CD4-positive, CD25-positive, alpha-beta regulatory T cell (primary cell): ENCODE measurements at places on chromosomes 5 and 9. TPM values are rescaled to one million over a fixed set of nuclear protein-coding genes. Genes with fewer than 3 reads are reported as not detected.
A peak's percentile ranks its signal among the peaks of the same experiment; 100 is the strongest.

DNA sequence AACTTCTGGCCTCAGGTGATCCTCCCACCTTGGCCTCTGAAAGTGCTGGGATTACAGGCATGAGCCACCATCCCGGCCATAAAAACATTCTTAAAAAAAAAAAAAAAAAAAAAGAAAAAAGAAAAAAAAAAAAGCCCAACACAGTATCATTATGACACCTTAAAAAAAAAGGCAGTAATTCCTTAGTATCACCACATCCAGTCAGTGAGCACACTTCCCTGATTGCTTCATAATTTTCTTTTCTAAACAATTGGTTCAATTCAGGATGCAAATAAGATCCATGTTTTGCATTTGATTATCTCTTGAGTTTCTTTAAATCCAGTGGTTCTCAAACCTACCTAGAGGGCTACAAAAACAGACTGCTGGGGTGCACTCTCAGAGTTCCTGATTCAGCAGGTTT, 182.5 kb downstream of the CDK5RAP2 start:
- peaks cover 86% of the 10 kb centered on the region for H3K36me3 ChIP-seq
- no peak overlapping the region for H3K4me3 ChIP-seq
- no peak for DNase-seq
- H3K27me3 ChIP-seq: no peaks in the 10 kb centered on the region

BTNL8 gene
- not detected for polyA plus RNA-seq

ZSWIM6 gene
- 0.59 TPM for polyA plus RNA-seq

SLC6A3 gene
- polyA plus RNA-seq: not detected

DNA sequence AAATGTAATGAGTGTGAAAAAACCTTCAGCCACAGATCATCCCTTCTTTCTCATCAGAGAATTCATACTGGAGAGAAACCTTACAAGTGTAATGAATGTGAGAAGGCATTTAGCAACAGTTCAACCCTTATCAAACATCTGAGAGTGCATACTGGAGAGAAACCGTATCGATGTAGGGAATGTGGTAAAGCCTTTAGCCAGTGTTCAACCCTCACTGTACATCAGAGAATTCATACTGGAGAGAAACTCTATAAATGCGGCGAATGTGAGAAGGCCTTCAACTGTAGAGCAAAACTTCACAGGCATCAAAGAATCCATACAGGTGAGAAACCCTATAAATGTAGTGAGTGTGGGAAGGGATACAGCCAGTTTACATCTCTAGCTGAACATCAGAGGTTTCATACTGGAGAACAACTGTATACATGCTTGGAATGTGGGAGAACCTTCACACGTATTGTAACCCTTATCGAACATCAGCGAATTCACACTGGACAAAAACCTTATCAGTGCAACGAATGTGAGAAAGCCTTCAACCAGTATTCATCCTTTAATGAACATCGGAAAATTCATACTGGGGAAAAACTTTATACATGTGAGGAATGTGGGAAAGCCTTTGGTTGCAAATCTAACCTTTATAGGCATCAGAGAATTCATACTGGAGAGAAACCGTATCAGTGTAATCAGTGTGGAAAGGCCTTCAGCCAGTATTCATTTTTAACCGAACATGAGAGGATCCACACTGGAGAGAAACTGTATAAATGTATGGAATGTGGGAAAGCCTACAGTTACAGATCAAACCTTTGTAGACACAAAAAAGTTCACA, 19.2 kb downstream of the ZNF354C start:
- no peak overlapping the region for H3K4me3 ChIP-seq
- no peaks in the 10 kb centered on the region for H3K4me1 ChIP-seq
- no peaks in the 10 kb centered on the region for H3K27me3 ChIP-seq
- DNase-seq: no peak
- H3K36me3 ChIP-seq: peaks cover 46% of the 10 kb centered on the region

DNA sequence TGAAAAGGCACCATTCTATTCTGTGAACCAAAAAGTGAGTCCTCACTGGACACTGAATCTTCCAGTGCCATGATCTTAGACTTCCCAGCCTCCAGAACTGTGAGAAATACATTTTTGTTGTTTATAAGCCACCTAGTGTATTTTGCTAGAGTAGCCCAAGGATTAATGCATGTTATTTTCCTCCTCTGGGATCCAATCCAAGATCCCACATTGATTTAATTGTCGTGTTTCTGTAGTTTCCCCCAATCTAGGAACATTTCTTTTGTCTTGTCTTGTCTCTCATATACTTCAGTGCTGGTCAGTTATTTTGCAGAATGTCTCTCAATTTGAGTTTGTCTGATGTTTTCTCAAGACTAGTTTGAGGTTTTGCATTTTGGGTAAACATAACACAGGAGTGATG, 36.4 kb downstream of the GDNF start:
- no peaks in the 10 kb centered on the region for H3K4me1 ChIP-seq
- H3K36me3 ChIP-seq: no peaks in the 10 kb centered on the region
- no peak overlapping the region for H3K4me3 ChIP-seq
- DNase-seq: no peak
- H3K27me3 ChIP-seq: peaks cover 2% of the 10 kb centered on the region

DNA sequence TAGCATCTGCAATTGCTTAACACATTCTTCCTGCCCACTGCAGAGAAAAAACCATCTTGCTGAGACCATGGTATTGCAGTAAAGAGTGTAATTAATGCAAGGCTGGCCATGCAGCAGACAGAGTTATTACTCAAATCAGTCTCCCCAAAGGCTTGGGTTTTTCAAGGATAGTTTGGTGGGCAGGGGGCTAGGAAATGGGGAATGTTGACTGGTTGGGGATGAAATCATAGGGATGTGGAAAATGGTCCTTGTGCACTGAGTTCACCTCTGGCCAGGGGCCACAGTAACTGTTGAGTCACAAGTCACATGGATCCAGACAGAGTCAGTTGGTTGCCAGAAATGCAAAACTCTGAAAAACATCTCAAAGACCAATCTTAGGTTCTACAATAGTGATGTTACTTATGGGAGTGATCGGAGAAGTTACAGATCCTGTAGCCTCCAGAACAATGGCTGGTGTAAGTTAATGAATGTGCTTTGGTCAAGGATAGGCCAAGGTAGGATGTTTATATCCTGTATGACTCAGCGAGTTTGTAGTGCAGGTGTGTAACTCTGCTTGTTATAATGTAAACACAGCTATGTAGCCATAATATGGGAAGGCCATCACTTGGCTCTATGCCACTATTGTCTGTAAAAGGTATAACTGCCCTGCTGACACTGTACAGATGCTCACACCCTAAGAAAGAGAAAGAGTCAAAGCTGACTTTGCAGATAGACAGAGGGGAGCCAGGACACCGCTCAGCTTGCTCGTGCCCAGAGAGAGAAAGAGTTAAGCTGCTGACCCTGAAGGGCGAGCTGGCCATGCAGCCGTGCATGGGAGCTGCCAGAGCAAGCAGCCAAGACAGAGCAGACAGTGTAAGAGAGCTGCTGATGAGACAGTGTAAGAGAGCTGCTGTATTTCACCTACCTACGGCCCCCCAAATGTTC, 27.2 kb downstream of the C9orf152 start:
- peak; percentile 28 for DNase-seq
- no peaks in the 10 kb centered on the region for H3K4me1 ChIP-seq
- no peaks in the 10 kb centered on the region for H3K27me3 ChIP-seq
- H3K27ac ChIP-seq: no peak overlapping the region
- no peaks in the 10 kb centered on the region for H3K36me3 ChIP-seq

- no peaks in the 10 kb centered on the region for H3K36me3 ChIP-seq
- H3K27me3 ChIP-seq: no peaks in the 10 kb centered on the region
- no peaks in the 10 kb centered on the region for H3K4me1 ChIP-seq
- no peak overlapping the region for H3K4me3 ChIP-seq
- DNase-seq: no peak
- no peak overlapping the region for H3K27ac ChIP-seq
These were observed 110.2 kb downstream of the DAPK1 start for GRCh38 chr9:87607859-87608258.

IRX2 gene
- polyA plus RNA-seq: not detected

- no peak for DNase-seq
- H3K27me3 ChIP-seq: no peaks in the 10 kb centered on the region
- no peak overlapping the region for H3K4me3 ChIP-seq
- no peaks in the 10 kb centered on the region for H3K4me1 ChIP-seq
These were observed 27.3 kb downstream of the ANP32B start for GRCh38 chr9:98010445-98010844.

QRFP gene
- not detected for polyA plus RNA-seq

DNA sequence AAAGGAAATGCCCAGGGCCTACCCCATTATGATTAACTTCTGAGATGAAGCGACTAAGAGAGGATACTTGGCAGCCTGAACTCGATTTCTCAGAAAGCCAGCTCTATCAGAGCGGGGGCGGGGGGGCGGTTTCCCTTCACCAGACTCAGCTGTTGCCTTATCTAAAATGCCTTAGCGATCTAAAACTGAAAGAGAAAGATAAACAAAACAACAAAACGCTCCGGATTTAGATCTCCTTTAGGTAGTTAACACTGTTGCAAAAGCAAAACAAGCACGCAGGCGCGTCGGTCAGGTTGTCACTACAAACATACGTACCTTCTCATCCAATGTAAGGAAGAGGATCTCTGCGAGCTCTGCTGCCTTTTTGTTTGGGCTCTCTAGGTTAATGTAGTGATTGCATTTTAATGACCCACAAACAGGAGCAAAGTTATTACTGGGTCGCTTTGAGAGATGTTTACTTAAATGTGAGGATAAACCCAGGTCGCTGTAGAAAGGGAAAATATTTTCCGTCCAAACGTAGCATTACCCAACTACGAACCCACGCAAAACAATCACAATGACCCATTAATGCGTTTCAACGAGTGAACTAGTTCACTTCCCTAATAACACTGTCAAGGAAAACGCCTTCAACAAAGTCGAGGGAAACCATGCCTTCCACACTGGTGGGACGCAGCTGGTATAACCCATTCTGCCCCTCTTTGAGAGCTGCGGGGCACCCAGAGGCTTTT, 982 bp downstream of the EPB41L4A start:
- H3K27ac ChIP-seq: no peak overlapping the region
- peak overlapping the region; percentile 68 for H3K4me3 ChIP-seq
- no peaks in the 10 kb centered on the region for H3K36me3 ChIP-seq
- H3K27me3 ChIP-seq: peaks cover 33% of the 10 kb centered on the region
- no peak for DNase-seq

GRCh38 chr5:42592401-42593140, 164.0 kb upstream of the CCDC152 start:
- no peaks in the 10 kb centered on the region for H3K4me1 ChIP-seq
- no peak overlapping the region for H3K4me3 ChIP-seq
- H3K36me3 ChIP-seq: no peaks in the 10 kb centered on the region
- no peaks in the 10 kb centered on the region for H3K27me3 ChIP-seq
- no peak overlapping the region for H3K27ac ChIP-seq
- no peak for DNase-seq

DNA sequence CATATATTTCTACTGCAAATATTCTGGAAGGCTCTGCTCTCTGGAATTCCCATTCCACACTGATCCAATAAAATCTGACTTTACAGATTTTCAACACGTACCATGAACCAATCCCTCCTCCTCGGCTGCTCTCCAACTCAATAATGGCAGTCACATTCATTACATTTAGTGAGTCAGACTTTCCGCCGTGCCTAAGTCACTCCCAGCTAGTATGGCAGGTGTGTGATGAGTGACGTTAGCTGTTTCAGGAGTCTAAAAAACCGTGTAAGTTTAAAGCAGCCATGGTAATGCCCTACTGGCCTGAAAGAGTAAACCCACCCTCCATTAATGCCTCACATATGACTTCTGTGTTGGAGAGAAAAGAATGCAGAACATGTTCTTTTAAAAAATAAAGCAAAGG, 3.3 kb downstream of the FBN2 start:
- no peak overlapping the region for H3K4me3 ChIP-seq
- no peaks in the 10 kb centered on the region for H3K4me1 ChIP-seq
- no peak overlapping the region for H3K27ac ChIP-seq
- peaks cover 6% of the 10 kb centered on the region for H3K27me3 ChIP-seq

DNA sequence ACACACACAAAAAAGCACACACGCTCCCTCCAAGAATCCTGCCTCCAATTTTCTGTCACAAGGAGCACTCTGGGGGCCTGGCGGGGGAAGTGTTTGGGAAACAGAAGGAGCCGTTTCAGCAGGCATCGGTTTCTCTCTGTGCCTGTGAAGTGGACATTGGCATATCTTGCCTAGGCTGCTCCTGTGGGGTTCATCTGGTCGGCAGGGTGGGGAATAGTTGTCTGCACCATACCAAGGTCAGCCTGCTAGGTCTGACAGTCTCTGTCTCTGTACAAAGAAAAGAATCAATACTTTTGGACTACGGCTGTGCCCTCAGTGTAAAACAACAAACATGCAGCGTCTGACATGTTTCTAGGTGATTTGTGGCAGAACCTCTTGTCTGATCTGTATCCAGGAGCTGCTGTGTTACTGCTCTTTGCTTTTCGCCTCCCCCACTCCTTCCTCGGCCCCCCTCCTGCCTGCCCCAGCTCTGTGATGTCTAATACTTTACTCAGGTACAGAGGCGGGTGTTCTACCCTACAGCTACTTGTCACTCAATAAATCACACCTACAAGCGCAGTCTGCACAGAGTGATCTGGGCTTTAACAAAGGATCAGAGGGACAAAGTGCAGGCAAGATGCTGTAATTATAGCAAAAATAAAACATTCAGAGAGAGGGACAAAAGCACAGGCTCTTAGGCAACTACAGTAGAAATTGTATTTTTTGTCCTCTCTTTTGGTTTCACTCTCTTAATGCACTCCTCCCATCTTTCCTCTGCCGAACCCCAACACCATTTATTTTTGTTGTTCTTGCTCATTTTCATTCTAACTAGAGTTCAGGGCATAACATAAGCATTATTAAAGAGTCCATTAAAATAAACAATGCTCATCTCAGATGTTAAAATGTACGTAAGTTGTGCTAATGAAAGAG, 216.7 kb downstream of the BNC2 start:
- DNase-seq: no peak
- H3K27me3 ChIP-seq: no peaks in the 10 kb centered on the region
- no peak overlapping the region for H3K4me3 ChIP-seq
- no peaks in the 10 kb centered on the region for H3K36me3 ChIP-seq
- H3K27ac ChIP-seq: no peak overlapping the region

DNA sequence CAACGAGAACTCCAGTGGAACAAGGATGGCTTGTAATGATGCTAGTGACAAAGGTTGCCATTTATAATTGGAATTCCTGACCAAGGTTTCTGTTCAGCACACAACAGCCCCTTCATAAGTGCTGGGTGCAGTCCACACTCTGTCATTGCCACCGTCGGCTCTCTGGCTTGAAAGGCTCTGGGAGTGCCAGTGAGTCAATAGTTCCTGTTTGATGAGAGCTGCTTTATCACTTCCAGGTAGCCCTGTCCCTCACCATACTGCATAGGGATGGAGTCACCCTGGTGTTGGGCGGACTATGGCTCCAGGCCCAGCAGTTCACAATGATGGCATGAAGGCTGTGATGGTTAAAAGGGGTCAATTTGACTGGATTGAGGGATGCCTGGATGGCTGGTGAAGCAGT, 34.6 kb upstream of the SEMA4D start:
- peaks cover 75% of the 10 kb centered on the region for H3K4me1 ChIP-seq
- DNase-seq: no peak
- H3K4me3 ChIP-seq: no peak overlapping the region
- H3K27ac ChIP-seq: no peak overlapping the region
